Activated T-helper 2 cell treated with anti-CD3 and anti-CD28 coated beads, Interferon-gamma antibody, Interleukin-2, Interleukin-4, amounts not matched to agents 10 μg/mL and 5 μg/mL and 100 μg/mL, durations not matched to agents 14 hours and 24 hours and 36 hours (primary cell): ENCODE measurements at places on chromosomes 11 and 22.
A peak's percentile ranks its signal among the peaks of the same experiment; 100 is the strongest.

DNA sequence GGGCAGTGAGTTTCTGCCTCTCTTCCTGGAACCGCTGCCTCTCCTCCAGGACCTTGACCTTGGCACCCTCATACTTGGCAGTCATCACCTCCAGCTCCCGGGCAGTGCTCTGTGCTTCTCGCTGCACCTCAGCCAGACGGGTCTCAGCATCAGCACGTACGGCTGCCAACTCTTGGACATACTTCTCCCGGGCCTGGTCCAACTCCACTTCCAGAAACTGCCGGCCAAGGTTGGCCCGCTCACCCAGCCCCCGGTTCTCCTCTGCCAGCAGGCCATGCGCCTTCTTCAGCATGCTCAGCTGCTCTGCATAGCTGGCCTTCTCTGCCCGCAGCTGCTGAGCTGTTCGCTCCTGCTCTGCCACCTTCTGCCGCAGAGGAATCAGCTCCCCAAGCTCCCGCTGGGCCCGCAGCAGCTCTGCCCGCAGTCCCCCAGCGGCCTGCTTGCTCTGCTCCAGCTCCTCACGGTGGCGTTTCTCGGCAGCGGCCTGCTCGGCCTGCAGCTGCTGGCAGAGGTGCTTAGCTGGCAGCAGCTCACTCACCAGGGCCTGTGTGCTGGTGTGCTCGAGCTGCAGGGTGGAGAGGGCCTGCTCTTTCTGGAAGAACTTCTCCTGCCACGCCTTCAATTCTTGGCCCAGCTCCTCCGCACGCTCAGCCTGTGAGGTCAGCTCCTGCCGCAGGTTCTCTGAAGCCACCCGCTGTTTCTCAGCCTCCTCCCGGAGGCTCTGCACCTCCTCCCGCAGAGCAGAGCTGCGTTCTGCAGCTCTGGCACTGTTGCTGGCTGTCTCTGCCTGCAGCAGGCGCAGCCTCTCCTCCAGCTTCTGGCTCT lies 14.4 kb downstream of the IL18BP start:
- DNase-seq, result no peak

DNA sequence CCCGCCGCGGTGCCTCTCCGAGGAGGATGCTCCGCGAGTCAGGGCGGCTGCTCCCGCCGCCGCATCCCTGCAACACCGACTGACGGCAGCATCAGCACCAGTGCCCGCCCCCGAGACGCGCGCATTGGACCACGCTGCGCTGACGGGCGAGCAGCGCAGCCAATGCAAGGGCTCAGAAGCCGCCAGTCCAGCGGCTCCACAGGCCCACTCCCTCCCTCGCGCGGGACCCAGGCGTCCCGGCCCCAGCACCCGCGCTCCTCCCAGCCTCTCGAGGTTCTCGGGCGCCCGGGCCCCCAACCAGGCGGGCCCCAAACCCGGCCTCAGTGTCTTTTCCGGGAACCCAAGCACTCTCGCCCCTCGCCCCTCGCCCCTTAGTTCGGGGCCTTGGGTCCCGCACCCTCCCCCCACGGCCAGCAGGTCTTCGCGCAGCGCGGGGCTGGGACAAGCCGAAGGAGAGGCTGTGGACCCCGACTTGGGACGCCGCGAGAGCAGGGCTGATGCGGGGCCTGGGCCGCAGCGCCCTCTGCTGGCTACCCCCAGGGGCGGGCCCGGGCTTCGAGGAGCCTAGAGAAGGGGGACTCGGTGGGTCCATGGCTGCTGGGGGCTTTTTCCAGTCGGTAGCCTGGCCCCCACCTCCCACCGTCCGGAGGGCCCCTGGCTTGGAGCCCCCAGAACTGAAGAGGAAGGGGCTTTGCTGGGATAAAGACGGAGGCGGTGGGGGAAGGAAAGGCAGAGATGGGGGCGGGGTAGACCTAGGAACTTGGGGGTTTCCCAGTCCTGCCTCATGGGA lies at the start of gene NRXN2:
Gene NRXN2, minus strand, starts transcription at position 81 of the 790 bp plus-strand sequence. CDS start 9,498 bp downstream, outside the sequence.
- peak; percentile 83 for DNase-seq

GRCh38 chr11:109374032-109374431 lies 48.0 kb upstream of the C11orf87 start:
- no peak for DNase-seq

DNA sequence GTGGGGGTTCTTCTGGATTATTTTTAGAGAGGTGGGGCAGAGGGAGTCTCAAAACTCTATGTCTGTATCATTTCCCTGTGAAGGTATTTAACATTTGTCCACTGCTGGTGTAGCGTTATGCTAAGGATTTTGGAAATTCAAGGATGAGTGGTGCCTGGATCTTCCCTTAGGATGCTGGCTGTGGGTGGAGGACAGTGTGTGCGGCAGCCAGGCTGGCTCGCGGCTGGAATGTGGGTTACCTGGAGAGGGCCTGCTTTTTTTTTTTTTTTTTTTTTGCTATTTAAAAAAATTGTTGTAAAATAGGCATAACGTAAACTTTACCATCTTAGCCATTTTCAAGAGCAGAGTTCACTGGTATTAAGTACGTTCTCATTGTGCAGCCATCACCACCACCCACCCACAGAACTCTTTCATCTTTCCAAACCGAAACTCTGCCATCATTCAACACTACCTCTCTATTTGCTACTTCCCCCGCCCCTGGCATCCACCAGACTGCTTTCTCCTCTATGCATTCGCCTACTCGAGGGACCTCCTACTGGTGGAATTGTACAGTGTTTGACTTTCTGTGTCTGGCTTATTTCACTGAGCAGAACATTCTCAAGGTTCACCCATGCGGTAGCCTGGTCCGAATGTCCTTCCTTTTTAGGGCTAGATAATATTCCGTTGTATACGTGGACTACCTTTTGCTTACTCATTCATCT lies 67.1 kb downstream of the PARVB start:
- peak; percentile 14 for DNase-seq

DNA sequence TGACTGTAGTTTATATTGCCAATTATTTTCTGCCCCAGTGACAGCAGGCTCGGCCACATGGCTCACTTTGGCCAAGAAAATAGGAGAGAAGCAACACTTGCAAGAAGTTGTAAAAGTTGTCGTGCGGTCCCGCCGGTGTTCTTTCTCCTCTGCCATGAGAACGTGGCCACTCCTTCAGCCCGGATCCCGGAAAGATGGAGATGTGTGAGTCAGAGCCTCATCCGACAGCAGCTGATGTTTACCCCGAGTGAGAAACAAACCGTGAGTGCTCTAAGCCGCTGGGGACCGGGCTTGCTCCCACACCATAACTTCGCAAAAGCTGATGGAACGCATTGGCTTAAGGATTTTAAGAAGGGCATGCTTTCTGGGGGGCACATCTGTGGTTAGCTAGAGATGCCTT lies 157.0 kb downstream of the CACNA1I start:
- no peak for DNase-seq

DNA sequence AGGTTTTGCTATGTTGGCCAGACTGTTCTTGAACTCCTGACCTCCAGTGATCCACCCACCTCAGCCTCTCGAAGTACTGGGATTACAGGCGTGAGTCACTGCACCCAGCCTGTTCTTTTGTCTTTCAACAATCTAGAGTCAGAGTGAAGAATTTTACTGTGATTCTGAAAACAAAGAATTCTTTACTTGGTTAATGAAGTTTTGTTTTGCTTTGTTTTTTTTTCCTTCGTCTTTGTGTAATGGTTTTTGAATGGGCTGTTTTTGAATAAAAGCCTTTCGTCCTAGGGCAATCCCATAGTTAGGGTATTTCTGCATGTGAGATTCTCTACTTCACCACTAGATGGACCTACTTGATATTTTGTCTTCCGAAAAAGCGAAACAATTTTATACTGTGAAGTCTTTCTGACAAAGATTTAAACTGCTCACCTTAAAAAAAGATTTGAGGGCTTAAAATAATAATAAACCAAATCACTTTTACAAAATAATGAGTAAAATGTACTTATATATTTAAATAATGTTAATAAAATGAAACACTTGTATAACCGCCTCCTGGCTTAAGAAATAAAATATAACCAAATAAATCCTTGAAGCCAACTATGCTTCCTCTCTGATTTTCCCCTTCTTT lies 43.4 kb upstream of the SC5D start:
- DNase-seq, result no peak

GRCh38 chr11:20501971-20502370 lies 97.4 kb upstream of the SLC6A5 start:
- DNase-seq, result no peak
